ENCODE measurements at places on chromosomes 6 and 20.

DNA sequence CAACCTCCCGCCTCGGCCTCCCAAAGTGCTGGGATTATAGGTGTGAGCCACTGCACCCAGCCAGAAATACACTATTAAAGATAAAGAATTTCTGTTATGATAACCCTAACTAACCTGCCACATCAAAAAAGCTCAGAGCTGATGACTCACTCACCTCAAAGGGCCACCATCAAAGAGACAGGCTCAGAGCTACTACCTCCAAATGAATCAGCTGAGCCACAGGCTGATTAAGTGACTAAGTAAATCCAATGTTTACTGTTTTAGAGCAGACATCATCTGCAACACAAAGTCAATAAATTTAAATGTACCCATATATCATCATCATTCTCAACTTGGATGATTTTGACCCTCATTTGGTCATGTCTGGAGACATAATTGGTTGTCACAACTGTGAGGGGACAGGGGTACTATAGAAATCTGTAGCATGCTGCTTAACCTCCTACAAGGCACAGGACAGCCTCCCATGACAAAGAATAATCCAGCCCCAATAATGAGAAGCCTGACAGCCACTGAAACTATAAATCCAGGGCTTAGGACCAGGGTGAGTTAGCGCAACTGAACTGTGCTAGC lies 106.5 kb downstream of the ATP9A start:
- peak; percentile 53 for DNase-seq

DNA sequence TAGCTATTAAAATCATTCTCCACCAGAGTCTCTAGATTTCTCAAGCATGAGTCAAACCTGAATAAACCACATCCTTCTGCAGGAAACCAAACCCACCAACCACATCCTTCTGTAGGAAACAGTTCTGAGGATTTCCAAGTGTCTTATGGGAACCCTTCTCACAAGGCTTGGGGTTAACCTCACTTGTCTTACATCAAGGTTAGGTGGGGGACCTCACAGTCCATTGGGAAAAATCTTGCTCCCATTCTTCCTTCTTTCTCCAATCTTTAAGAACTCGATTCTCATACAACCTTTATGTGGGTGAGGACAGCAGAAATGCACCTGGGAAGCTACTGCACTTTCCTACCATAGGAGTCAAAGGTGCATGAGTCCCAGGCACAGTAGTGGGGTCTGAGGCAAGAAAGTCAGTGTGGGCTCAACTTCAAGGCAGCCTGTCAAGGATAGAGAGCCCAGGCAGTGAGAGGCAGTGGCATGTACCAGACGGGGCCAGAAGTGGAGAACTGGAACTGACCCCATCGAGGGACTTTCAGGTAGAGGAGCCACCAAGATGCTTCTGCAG lies 114.5 kb downstream of the SLC22A3 start:
- DNase-seq, result peak; percentile 92

- peak; percentile 55 for DNase-seq
These were observed 863.1 kb downstream of the MAFB start for GRCh38 chr20:39825950-39826349.

DNA sequence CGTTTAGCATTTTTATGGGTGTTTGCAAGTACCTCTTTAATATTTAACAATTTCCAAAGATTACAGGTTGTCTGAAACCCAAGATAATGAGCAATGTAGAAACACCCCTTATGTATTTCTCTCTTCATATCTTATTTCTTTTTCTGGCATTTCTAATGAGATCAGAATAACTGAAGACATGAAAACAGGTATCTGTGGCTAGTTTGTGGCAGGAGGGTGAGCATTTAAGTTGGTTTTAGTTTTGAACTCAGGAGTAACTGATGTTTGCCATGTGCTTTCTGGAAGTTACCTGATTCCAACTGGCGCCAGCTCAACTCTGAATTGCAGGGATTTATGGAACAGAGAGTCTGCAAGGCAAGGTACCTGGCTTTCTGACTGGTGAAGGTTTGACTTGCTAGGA lies 35.4 kb upstream of the PRL start:
- no peak for DNase-seq

DNA sequence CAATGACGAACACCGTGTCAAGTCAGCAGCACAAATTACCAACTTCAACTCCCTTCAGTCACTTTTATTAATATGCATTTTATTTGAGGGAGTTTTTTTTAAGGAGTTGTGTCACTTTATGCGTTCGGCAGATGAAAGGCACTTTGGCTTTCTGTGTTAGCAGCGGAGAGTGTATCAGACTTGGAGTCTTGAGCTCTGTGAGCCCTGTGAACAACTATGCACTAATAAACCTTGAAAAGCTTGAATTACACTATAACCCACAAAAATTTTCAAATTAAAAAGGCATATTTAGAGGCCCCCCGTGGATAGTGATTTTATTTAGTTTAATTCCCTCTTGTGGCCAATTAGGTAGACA lies 335.3 kb upstream of the NT5E start:
- DNase-seq, result no peak

GRCh38 chr6:154861825-154862224 lies 128.6 kb downstream of the SCAF8 start:
- no peak for DNase-seq

- DNase-seq, result no peak
These were observed 52.1 kb downstream of the PTPN1 start for GRCh38 chr20:50562262-50562701.
